ENCODE measurements at places on chromosomes 13 and 19.

DNA sequence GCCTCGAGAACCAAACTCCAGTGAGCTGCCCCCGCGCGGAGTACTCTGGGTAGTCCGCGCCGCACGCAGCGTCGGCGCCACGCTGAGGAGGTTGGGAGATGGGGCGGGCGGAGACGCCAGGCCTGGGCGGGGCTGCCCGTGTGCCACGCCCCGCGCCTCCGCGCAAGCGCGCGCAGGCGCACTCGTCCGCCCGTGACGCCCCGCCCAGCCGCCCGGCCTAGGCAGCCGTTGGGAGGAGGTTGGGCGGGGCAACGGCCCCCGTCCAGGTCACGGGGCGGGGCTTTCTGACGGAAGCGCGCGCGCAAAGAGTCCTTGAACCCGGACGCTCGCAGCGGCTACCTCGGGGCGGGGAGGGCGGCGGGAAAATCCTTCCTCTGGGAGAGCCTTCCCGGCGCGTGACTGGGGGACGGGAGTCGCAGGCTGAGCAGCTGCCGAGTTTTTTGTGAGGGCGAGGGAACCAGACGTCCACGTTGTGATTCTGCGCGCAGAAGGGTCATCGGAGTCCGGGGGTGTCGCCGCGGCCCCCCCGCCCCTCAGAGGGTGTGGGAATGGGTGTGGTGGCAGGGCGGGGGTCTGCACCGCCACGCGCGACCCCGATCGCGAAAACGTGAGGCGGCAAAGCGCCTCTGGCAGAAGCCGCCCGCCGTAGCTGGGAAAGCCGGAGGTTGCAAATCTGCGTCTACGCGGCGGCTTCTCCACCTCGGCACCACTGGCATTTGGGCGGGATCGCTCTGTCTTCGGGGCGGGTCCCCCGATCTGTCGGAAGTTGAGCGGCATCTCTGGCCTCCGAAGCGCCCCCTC lies at the start of gene MED26:
Gene MED26 (minus strand): TSS at position 22 of the 801 bp plus-strand sequence. CDS start 261 bp downstream, outside the sequence.
- peak; percentile 96 for DNase-seq

DNA sequence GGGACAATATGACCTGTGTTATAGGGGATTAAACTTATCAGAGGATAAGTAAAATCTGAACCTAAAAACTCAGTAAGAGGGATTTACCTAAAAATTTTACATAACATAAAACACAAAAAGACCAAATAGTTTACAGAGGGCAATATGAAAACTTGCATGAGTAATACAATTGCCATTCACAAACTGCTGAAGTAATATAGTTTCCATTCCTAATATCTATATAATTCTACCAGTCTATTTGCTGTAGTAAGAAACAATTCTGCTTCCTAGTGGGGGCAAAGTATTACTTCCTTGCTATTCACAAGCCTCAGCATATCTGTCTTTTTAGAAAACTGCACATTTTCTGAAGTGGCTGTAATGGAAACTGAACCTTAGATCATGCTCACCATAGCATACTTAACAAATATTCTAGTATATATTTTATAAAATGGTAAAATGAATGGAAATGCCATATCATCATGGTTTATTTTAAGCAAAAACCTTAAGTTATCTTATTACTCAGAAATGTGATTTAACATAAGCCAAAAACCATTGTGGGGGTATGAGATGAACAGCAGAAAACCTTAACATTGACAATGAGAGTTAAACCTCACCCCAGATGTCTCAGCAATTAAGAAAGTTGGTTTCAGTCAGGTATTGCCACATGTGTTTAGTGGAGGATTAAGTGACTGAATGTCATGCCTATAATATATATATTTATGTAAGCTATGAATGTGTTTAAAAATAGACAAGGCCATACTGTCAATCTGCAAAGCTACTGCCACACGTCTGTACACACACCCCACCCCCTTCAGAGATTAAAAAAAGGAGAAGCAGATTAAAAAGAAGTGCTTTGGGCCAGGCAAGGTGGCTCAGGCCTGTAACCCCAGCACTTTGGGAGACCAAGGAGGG lies 136.8 kb downstream of the MIPEP start:
- DNase-seq, result no peak

- DNase-seq, result no peak
Observed at GRCh38 chr19:42097461-42097860, 21.5 kb downstream of the ZNF574 start.

DNA sequence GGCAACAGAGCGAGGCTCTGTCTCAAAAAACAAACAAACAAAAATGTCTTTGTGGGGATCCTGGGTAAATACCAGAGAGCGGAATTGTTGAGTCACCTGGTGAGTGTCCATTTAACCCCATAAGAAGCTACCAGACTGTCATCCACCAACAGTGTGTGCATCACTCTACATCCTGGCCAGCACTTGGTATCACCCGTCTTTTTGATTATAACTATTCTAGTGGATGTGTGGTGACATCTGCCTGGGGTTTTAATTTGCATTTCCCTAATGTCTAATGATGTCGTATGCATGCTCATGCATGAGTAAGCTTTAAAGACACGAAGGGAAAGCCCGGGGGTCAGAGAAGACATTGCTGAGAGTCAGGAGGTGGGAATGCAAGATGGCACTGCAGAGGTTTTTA lies 126.7 kb upstream of the MRI1 start:
- DNase-seq, result no peak

- DNase-seq, result no peak
Observed at GRCh38 chr13:60028021-60028420, 135.7 kb downstream of the DIAPH3 start.

GRCh38 chr19:48962849-48963165 lies 2.3 kb upstream of the FTL start:
- DNase-seq, result no peak

DNA sequence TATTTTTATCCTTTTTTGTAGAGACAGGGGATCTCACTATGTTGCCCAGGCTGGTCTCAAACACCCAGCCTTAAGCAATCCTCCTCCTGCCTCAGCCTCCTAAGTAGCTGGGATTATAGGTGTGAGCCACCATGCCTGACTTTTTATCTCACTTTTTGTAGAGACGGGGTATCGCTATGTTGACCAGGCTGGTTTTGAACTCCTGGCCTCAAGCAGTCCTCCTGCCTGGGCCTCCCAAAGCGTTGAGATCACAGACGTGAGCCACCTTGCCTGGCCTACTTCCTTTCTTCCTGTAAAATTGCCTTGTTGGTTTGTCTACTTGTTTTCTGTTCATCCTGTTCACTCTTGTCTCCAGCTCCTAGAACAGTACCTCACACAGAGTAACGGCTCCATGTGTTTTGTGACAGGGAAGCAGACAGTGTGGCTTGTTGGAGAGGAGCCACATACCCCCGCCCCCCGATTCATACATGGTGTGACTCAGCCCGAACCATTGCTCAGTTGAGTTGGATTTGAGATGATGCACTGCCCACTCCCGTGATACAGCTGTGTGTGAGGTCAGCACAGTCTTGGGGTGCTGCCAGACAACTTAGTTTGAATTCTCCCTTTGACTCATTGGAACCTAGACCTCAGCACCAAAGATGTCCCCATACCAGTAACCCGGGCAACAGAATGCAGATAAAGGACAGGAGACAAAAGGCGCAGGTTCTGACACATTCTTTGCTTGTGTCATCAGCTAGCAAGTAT lies 34.2 kb downstream of the GPR42 start:
- DNase-seq, result no peak

- no peak for DNase-seq
Observed at GRCh38 chr13:72653506-72653905, 73.9 kb downstream of the MZT1 start.

- no peak for DNase-seq
Observed at GRCh38 chr13:53622456-53622855, 593.8 kb downstream of the OLFM4 start.

DNA sequence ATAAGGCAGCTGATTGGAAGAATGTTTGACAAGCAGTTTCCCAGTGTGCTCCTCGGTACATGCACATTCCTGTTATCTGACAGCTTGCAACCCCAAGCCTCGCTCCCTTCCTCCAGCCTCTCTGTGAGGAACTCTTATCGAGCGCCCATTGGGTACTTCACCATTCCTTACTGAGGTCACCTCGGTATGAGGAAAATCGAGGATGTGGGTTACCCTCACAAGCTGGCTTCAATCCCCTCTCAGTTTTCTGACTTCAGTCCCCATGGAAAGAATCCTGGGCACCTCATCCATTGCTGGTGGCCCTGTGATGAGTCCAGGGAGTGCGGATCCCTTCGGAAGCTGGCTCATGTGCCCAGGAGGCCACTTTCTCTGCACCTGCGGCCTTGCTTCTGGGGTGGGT lies 17.3 kb downstream of the TEX29 start:
- no peak for DNase-seq

GRCh38 chr13:33034882-33035520 lies 18.8 kb downstream of the KL start:
- DNase-seq, result no peak

DNA sequence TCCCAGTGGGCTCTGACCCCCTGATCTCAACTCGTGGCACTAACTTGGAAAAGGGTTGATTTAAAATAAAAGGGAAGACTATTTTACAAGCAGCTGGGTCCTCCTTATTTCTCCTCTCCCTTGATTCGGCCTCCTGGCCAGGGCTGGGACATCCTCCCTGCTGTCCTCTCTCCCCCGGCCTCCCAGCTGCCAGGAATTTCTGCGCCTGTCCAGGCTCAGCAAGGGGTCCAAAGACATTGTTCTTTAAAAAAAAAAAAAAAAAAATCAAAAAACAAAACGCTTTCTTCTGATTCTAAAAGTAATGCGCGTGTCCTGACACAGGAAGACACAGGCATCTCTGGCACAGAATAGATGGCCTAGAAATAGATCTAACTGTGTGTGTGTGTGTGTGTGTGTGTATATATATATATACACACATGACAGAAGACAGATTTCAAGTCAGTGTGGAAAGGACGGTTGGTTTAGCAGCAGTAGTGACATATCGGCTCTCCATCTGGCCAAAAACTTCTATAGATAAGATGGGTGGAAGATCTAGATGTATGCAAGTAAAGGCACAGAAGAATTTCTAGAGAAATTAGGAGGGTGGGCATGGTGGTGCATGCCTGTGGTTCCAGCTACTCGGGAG lies 12.3 kb upstream of the LENG8 start:
- no peak for DNase-seq
